Mammary microvascular endothelial cell (primary cell): ENCODE measurements at places on chromosomes 2 and 18. TPM values are rescaled to one million over a fixed set of nuclear protein-coding genes. Genes with fewer than 3 reads are reported as not detected.

Gene C2orf72
- not detected in 2 replicates for total RNA-seq

Gene COBLL1
- total RNA-seq, result 17.7 and 17.9 TPM in 2 replicates

Gene TMEM182
- 0.20 TPM in 1 of 2 replicates, not detected in the other for total RNA-seq

Gene SLC5A7
- not detected in 2 replicates for total RNA-seq

Gene ANO7
- total RNA-seq, result 1.1 and 1.8 TPM in 2 replicates

Gene RELCH
- 17.4 and 19.1 TPM in 2 replicates for total RNA-seq

Gene EPG5
- 22.3 and 25.5 TPM in 2 replicates for total RNA-seq

Gene C2orf80
- total RNA-seq, result not detected in 2 replicates
